Mesenchymal stem cell (in vitro differentiated cells and primary cell): ENCODE measurements at places on chromosomes 5 and 9.

GRCh38 chr9:3865141-3865772, 339.5 kb upstream of the RFX3 start:
- H3K36me3 ChIP-seq, result peaks cover 10% of the 10 kb centered on the region
- H3K27me3 ChIP-seq, result no peaks in the 10 kb centered on the region
- no peak overlapping the region for H3K27ac ChIP-seq
- no peak overlapping the region for H3K4me3 ChIP-seq
- H3K4me1 ChIP-seq, result peaks cover 1% of the 10 kb centered on the region
- peak; percentile 74 for DNase-seq

- peaks cover 9% of the 10 kb centered on the region for H3K36me3 ChIP-seq
- peaks cover 24% of the 10 kb centered on the region for H3K4me1 ChIP-seq
- H3K27ac ChIP-seq, result peak overlapping the region; percentile 85
- H3K27me3 ChIP-seq, result no peaks in the 10 kb centered on the region
Observed at GRCh38 chr5:157387683-157388093, 72.3 kb upstream of the NIPAL4 start.

GRCh38 chr5:72288924-72289323, 31.1 kb downstream of the MRPS27 start:
- peaks cover 4% of the 10 kb centered on the region for H3K4me1 ChIP-seq
- H3K27ac ChIP-seq, result no peak overlapping the region
- no peaks in the 10 kb centered on the region for H3K27me3 ChIP-seq

DNA sequence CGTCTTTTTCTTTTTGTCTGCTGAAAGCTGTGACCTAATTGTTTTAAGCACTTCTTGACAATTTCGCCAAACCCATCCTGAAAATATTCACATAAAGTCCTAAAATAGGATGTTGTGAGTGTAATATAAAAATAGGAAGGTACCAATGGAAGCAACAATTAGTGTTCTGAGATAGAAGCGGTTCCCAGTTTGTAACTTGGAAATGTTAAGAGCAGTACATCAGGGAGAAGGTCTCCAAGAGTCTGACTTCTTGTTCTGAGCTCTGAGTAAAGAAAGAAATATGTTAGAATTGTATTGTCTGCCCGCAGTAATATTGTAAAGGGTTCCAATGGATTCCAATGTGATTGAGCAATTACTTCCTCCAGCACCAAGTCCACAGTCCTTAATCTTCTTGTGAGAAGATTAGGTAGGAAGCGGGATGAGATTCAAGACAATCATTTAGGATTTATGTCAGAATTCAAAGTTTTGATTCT, 3.9 kb downstream of the VCAN start:
- peaks cover 6% of the 10 kb centered on the region for H3K4me1 ChIP-seq
- peaks cover 5% of the 10 kb centered on the region for H3K36me3 ChIP-seq
- H3K4me3 ChIP-seq, result peak overlapping the region; percentile 94
- no peaks in the 10 kb centered on the region for H3K27me3 ChIP-seq
- H3K27ac ChIP-seq, result peak overlapping the region; percentile 98

- H3K4me1 ChIP-seq, result peaks cover 2% of the 10 kb centered on the region
- no peak overlapping the region for H3K27ac ChIP-seq
- H3K4me3 ChIP-seq, result no peak overlapping the region
- peak; percentile 89 for DNase-seq
- peaks cover 36% of the 10 kb centered on the region for H3K36me3 ChIP-seq
- H3K27me3 ChIP-seq, result no peaks in the 10 kb centered on the region
Observed at GRCh38 chr9:112867275-112867991, 23.2 kb downstream of the SLC46A2 start.

GRCh38 chr5:151471276-151471675, 23.9 kb downstream of the SLC36A1 start:
- no peaks in the 10 kb centered on the region for H3K27me3 ChIP-seq
- H3K27ac ChIP-seq, result no peak overlapping the region
- H3K36me3 ChIP-seq, result peaks cover 15% of the 10 kb centered on the region
- no peak for DNase-seq
- no peaks in the 10 kb centered on the region for H3K4me1 ChIP-seq

DNA sequence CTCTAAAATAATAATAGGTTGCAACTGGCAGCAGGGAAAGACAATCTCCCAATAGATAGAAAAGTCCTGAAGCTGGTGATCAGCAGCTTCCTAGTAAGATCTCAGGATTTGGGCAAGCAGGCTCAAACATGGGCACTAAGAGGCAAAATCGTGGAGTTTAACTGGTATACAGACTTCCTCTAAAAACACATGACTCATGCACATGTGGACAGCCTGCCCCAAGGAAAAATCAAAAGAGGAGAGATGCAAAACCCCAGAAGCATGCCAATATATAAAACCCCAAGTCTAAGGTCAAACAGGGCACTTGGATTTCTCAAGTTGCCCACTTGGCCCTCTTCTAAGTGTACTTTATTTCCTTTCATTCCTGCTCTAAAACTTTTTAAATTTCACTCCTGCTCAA, 62.8 kb downstream of the CDKN2A start:
- no peak overlapping the region for H3K4me3 ChIP-seq
- DNase-seq, result no peak
- no peaks in the 10 kb centered on the region for H3K27me3 ChIP-seq
- H3K4me1 ChIP-seq, result no peaks in the 10 kb centered on the region

- H3K4me3 ChIP-seq, result no peak overlapping the region
- H3K27me3 ChIP-seq, result no peaks in the 10 kb centered on the region
- DNase-seq, result peak; percentile 46
- no peaks in the 10 kb centered on the region for H3K36me3 ChIP-seq
- no peaks in the 10 kb centered on the region for H3K4me1 ChIP-seq
Observed at GRCh38 chr9:72509635-72510034, 11.8 kb upstream of the TMC1 start.

- no peaks in the 10 kb centered on the region for H3K27me3 ChIP-seq
- H3K4me3 ChIP-seq, result no peak overlapping the region
- no peak overlapping the region for H3K27ac ChIP-seq
- H3K4me1 ChIP-seq, result peaks cover 2% of the 10 kb centered on the region
- no peak for DNase-seq
- no peaks in the 10 kb centered on the region for H3K36me3 ChIP-seq
Observed at GRCh38 chr5:153542536-153542935, 52.1 kb downstream of the GRIA1 start.
